KG1 (cell line): ENCODE measurements at places on chromosomes 12 and 14.
A peak's percentile ranks its signal among the peaks of the same experiment; 100 is the strongest.

- no peak for DNase-seq
Observed at GRCh38 chr14:30655124-30655523, 33.0 kb downstream of the SCFD1 start.

DNA sequence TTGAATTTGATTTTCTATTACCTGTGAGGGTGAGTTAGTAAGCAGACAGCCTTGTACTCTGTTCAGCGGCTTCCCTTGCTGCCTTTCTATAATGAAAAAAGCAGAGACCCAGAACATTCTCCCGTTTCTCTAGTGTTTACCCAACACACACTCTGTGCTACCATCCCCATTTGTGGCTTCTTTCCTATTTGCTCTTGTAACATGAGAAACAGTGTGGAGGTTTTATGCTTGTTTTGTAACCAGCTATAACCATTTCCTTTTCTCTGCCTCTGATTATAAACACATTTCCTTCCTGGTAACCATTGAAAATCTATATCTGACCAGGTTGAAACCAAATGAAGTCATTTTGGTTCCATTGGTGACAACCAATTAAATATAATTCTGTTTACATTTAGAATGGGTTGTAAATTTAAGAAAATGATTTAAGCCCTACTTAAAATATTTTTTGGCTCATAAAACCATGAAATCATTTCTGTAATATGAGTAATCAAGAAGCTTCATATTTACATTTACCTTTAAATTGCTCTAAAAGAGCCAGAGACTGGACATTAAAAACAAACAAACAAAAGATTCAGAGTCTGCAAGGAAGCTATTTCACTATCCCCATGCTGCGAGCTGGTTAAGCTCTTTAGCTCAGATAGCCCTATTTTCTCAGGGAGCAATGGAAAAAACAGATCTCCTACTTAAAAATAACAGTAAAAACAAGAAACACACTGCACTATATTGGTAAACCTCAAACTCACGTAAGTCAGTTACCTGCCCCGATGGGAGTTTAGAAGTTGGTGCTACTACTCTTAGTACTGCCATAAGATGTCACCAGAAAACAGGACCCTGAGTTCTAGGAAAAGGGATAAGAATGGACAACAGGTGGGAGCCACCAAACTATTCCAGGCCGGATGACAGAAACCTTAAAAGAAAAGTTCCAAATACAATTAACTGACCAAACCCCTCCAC, 206.5 kb upstream of the EEA1 start:
- peak; percentile 28 for DNase-seq

DNA sequence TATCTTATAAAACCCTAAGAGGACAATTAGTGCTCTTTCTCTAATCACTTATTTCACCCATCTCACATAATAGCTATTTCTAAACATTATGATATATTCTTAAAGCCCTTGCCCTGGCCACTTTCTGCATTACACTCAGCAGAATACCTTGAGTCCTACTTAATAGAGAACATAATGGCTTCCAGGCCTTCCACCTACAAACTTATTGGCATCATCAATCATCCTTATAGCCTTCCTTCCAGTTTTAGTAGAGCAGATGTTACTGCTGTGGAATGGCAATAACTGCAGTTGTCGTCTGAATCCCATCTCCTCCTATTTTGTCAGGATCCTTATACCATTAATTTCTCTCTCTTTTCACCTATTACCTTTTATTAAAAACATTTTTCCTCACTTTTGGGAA, 1127.4 kb downstream of the LRFN5 start:
- no peak for DNase-seq

DNA sequence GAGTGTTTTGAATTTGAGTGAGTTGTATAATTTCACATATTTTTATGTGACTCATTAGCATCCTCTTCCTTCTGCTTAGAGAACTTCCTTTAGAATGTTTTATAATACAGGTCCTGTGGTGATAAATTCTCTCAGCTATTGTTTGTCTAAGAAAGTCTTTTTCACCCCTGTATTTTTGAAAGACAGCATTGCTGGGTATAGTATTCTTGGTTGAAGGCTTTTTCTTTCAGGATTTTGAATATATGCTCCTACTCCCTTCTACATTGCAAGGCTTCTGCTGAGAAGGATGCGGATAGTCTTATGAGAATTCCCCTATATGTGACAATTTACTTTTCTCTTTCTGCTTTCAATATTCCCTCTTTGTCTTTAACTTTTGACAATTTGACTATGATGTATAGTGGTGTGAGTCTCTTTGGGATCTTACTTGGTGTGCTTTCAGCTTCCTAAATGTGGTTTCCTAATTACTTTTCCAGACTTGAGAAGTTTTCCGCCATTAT, 118.9 kb upstream of the HMGA2 start:
- DNase-seq = no peak
